ENCODE measurements at places on chromosomes 1 and 21.

GRCh38 chr1:214990619-214991018, 91.9 kb upstream of the KCNK2 start:
- DNase-seq, result no peak

GRCh38 chr1:98538106-98538505, 123.4 kb upstream of the SNX7 start:
- DNase-seq, result no peak

GRCh38 chr1:183670169-183670568, 17.1 kb upstream of the APOBEC4 start:
- no peak for DNase-seq

GRCh38 chr1:223556414-223557129, 108.9 kb downstream of the CAPN8 start:
- no peak for DNase-seq

- no peak for DNase-seq
Observed at GRCh38 chr1:33468967-33469366, 3.5 kb upstream of the ZSCAN20 start.

GRCh38 chr21:38918607-38919346, 113.0 kb downstream of the ETS2 start:
- DNase-seq, result no peak

- DNase-seq, result no peak
Observed at GRCh38 chr1:20216574-20216973, 30.3 kb upstream of the PLA2G2C start.

- DNase-seq, result no peak
Observed at GRCh38 chr1:30316056-30316455, 407.3 kb downstream of the MATN1 start.

DNA sequence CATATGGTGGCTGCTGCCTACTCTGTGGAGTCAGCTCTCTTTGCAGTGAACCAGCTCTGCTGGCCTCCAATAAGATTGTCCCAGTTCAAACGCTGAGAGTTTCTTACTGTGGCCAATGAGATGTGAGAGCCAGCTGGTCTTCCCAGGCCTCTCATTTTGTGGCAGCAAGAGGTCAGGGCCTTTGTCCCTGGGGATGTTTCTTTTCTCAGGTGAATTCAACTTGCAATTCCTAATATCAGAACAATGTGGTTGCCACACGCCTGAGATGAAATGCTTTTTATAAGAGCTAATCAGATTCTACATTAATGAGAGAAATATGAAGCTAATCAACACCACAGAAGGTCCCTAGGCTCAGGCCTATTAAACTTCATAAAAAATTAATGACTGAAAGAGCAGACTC, 660.1 kb upstream of the CAMK1G start:
- DNase-seq, result no peak

DNA sequence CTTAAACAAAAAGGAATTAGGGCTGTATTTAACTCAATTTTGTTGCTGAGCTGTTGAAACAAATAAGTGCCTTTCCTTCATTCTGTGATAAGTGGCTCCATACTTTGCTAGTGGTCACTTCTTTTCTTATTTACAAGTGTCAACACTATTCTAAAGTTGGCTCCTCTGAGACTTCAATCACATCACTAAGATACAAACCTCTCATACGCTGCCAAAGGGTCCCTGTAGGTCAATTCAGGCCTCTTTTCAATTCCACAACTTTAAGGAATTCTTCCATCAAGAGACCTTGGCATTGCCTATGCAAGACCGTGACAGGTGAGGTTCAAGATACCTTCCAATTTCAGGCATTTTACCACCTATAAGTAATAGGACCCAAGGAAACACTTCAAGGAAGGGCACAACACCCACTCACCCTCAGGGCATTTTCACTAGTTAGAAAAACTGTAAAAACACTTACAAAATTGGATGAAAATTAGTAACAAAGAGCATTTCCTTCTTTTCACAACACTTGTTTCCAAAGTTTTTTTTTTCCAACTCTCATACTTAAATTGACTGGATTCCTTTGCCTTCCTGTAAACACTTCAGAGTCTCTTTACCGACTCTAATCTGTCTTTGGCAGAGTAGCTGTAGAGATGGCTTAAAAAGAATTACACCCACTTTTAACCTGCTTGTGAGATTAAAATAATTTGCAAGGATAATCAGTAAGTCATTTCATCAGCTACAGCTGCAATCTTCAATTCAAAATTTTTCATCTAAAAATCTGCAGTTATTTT, 24.5 kb downstream of the SERBP1 start:
- DNase-seq, result peak; percentile 28
